ENCODE measurements at places on chromosomes 4 and X. TPM values are rescaled to one million over a fixed set of nuclear protein-coding genes. Genes with fewer than 3 reads are reported as not detected.

Gene RPGR
- 9.8 TPM for total RNA-seq

DNA sequence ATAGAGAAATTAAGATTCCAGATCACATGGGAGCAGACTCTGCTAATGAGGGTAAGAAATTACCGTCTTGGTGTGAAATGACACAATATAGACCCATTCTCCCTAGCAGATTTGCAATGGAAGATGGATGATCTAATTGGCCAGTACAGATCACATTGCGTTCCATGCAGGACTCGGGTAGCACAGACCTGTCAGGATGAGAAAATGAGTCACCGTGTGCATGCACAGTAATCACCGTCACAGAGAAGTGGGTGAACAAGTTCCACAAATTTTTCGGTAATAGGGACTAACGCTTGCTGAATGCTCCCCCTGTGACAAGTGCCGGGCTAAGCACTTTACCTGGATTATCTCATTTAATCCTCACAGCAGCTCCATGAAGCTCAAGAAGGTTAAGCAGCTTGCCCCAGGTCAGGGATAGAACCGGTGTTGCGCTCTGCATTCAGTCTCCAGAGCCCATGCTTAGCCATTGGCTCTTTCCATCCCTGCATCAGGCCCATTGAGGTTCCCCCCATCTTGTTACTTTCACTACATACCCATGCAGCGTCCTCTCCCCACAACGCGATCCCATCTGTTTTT is 375.6 kb downstream of the FBXW7 start:
- DNase-seq = no peak

DNA sequence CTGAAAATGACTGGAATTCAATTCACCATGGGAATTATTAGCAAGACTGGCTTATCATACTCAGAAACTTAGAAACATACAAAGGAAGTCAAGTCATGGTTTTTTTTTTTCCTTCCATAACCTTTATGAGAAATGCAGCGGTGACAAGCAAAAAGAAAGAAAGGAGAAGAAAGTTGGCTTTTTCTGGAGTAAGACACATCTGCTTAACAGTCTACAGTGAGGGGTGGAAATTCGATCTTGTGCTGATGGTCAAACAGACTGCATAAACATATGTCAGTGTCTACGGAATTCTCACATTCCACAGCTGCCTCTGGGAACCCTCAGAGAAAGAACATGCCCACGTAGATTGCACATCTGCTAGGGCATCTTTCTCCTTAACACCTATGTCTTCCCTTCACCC is 54.6 kb downstream of the PROM1 start:
- DNase-seq = no peak

DNA sequence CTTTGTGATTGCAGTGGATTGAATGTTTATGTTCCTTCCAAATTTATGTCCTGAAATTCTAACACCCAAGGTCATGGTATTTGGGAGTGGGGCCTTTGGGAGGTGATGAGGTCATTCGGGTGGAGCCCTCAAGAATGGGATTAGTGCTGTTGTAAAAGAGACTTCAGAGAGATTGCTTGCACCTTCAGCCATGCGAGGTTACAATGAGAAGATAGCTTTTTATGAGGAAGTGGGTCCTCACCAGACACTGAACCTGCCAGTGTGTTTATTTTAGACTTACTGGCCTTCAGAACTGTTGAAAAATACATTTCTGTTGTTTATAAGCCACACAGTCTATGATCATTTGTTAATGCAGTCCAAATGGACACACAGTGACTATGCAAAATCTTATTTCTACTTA is 161.0 kb upstream of the GPRIN3 start:
- DNase-seq = no peak

DNA sequence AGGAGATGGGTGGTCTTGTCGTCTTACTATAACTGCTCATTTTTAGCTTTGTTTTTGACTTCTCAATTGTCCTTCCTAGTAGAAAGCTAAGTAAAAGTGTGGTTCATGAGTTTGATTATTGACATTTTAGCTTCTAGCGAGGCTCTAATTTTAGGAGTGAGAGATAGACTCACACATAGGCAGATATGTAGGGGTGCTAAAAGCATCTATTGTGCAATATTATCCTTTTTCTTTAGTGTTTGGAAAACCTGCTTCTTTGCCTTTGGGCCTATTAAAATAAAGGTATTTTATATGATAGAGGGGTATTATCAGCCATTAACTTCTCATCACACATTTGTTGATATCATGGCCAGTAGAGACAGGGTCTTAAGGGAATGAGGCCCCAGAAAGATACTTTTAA is 195.3 kb downstream of the SPRY1 start:
- no peak for DNase-seq

- DNase-seq = peak; percentile 21
These were observed 444.7 kb downstream of the IQCM start for GRCh38 chr4:149370785-149371420.

- no peak for DNase-seq
These were observed 105.3 kb downstream of the CPZ start for GRCh38 chr4:8697826-8698225.

DNA sequence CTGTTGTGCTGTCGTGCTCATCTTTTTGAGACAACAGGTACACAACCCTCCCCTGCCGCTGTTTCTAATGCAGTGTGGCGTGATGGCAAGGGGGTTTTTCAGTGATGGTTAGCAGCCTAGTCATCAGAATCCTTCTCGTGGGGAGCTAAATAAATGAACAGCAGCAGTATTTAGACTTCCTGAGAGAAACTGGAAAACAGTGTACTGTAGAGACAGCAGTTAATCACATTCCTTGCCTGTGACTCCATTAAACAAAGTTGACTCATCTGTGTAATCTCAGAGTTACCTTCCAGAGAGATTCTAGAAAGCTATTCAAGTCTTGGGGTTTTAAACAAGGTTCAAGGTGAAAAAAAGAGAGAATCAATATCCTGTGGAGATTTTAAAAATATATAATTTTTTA is 1753.2 kb upstream of the PCDH7 start:
- no peak for DNase-seq

DNA sequence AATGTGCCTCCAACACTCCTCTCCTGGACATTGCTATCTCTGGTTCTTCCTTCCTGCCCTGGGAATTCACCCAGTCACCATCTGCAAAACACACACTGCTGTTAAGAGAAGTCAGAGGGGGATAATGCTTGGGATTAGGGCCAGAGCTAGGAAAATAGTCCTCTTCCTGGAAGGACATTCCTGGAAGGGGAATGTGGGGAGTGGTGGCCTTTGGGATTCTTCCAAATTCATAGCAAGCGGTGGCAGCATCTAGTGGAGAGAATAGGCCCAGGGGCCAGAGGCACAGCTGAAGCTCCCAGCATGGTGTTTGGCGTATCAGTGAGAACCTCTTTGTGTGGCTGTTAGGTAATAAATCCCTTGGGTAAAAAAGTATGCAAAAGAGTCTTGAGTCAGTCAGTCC is 34.3 kb downstream of the SHROOM4 start:
- no peak for DNase-seq

GRCh38 chrX:106987488-106987887 is 12.5 kb downstream of the MORC4 start:
- no peak for DNase-seq

DNA sequence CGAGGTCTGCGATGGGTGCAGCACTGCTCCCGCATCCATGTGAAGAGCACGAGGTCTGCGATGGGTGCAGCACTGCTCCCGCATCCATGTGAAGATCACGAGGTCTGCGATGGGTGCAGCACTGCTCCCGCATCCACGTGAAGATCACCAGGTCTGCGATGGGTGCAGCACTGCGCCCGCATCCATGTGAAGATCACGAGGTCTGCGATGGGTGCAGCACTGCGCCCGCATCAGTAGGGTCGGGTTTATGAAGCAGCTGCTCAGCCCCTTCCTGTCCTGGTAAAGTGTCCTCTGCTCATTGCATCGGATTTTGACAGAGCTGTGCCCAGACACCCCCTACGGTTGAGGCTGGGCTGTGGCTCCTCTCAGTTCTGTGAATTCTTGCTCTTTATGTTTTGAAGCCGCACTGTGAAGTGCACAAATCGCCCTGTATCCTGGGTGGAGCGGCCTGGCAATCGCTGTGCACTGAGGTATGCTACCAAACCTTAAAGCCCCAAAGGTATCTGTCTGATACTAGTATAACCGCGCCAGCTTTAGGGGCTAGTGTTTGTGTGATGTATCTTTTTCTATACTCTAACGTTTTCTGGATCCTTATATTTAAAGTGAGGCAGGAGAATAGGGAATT is 98.7 kb downstream of the CPZ start:
- no peak for DNase-seq

GRCh38 chr4:94127707-94128328 is 79.8 kb upstream of the SMARCAD1 start:
- DNase-seq = no peak

Gene BMP2K
- 52.4 TPM for total RNA-seq

- DNase-seq = no peak
These were observed 221.1 kb downstream of the PTTG2 start for GRCh38 chr4:38181286-38181685.

GRCh38 chr4:24211856-24212255 is 322.0 kb upstream of the PPARGC1A start:
- no peak for DNase-seq

DNA sequence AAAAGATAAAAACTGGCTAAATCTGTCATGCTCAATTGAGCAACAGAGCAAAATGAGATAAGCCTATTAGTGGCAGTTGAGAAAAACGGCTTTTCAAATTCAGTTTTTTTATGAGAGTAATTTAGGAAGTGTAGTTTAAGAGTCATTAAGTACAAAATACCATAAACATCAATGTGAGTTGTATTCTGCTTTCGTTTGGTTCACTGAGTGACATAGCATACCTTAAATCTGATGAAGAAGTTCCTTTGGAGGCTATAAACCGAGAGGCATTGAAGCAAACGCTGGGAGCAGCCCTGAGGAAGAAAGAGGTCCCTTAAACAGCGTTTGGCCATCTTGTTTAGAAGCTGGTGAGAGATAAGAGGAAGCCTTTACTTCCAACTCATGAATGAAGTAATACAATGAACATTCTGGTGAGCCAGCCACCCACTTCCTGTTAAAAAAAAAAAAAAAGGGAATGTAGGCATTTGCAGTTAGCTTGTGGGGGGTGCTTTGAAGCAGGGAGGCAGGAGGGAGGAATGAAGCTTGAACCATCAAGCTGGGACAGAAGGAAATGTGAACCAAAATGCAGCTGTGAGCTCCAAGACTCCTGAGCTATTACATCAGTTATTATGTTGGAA is 132.3 kb downstream of the ZNF330 start:
- DNase-seq = no peak

GRCh38 chr4:102988429-102989020 is 31.0 kb downstream of the SLC9B1 start:
- no peak for DNase-seq

Gene RBM46
- total RNA-seq = not detected

DNA sequence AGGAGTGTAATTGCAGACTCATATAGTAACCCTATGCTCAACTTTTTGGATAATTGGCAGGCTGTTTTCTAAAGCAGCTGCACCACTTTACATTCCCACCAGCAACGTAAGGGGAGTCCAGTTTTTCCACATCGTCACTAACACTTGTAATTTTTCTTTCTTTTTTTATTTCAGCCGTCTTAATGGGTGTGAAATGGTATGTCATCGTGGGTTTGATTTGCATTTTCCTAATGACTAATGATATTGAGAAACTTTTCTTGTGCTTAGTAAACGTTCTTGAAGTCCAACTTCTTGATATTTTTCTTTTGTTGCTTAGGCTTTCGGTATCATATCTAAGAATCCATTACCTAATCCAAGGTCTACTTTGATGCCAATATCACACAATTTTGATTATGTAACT is 95.3 kb upstream of the IL1RAPL1 start:
- DNase-seq = no peak

Gene MAGED2
- 61.6 TPM for total RNA-seq

Gene SLC2A9
- total RNA-seq = 6.8 TPM

DNA sequence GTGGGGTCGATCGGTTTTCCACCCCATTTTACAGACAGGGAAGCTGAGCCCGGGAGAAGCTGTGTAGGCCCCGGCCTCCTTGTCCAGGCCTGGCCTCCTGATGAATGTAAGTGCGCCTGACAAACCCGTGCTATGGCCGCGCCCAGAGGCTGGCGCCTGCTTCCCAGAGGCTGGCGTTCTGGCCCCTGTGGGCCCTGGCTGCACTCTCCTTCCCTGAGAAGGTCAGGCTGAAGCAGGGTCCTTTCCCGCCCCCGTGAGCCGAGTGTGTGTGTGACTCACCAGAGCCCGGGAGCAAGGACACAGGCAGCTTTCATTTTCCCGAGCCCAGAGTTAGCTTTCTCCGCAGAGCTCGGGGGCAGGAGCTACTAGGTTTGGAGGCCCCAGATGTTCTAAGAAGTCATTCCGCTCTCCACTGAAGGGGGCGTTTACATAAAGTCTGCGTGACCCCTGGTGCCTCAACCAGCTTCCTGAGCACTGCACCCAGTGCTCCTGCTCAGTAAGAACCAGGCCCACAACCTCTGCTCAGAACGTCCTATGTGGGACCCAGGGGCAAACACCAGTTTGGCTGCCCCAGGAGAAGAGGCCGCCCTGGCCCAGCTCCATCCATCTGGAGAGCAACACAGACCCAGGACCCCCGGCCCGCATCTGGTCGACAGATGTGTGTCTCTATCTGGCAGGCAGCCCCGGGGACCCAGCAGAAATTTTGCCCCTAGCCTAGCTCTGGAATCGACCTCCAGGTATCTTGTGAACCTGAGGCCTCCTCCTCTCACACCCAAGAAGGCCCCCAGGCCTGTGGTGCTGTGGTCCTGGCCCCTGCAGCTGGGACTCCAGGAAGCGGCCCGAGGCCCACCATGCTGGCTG is 13.6 kb downstream of the UVSSA start:
- DNase-seq = no peak

DNA sequence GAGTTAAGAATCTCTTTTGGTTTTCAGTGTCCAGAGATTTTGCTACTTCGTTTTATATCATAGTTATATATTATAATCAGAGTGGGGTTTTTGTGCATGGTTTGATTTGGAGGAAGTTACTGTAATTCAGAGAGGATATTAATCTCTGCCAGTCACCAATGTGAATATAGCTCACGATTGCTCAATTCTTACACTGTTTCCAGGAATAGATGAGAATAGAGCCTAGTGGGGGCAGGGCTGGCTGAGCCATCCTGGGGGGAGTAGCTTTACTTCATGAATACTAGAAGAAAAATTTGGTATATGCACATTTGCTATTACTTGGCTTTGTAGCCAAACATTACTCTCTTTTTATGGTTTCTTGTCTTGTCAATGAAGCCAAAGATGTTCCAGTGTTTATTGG is 60.9 kb upstream of the TRPC3 start:
- no peak for DNase-seq

- no peak for DNase-seq
These were observed 174.3 kb downstream of the SLIT2 start for GRCh38 chr4:20426028-20426427.

Gene CXCL8
- 0.89 TPM for total RNA-seq

DNA sequence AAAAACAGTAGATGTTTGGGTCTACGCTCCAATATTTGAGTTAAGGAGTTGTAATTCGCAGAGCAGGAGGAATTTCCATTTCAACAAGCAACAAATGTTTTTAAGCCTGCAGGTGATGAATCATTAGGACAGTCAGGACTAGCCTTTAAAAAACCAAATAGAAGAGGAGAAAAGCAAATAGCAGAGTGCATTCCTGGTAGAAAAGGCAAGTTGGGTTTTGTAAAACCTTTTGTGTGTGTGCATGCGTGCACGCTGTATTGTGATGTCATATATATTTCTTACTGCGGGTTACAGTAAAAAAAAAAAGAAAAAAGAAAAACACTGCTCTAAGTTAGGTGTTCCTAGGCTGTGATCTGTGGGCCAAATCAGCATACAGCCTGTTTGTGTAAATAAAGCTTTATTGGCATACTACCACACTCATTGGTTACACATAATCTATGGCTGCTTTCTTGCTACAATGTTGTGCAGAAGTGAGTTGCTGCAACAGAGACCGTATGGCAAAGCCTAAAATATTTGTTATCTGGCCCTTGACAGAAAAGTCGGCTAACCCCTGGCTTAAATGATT is 135.6 kb downstream of the MID1 start:
- no peak for DNase-seq

GRCh38 chrX:70354716-70355115 is 64.8 kb downstream of the KIF4A start:
- no peak for DNase-seq

Gene UNC5C
- 4.2 TPM for total RNA-seq

Gene TEX11
- total RNA-seq = 0.94 TPM
